ENCODE measurements at places on chromosomes 12 and 14.

DNA sequence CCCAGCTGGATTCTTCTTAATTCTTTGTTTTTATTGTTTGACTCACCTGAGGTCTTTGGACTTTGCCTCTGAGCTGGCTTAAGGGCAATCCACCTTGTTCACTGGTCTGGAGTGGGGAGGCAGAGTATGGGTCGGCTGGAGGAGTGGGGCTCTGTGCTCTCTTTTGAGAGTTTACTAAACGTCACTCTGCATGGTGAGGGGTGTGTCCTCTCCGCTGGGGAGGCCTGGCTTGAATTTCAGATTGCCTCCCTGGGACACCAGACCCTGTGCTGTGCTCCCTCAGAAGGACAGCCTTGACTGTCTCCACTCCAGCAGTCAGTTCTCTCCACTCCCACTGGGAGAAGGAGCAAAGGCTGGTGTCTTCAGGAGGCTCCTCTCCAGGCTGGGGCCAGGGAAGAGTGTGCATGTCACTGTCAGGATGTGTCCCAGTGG is 1.9 kb upstream of the MTA1 start:
- DNase-seq, result no peak

- DNase-seq, result no peak
Observed at GRCh38 chr12:98332642-98333041, 182.7 kb upstream of the TMPO start.

DNA sequence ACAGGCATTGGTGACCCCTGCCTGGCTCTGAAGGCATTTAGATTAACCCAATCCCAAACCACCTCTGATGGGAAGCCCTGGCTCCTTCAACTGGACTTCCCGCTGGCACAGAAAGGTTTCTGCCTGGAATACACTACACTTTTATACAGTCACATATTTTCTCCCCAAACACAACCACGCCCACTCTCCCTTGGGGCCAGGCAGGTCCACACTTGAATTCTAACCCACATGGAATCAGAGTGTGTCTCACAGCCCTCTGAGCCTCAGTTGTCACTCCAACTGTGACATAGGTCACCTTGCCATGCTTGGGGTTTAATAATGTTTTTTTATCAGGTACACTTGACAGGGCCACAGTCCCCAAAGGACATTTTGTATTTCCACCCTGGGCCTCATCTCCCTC is 368.6 kb downstream of the BCL11B start:
- no peak for DNase-seq

DNA sequence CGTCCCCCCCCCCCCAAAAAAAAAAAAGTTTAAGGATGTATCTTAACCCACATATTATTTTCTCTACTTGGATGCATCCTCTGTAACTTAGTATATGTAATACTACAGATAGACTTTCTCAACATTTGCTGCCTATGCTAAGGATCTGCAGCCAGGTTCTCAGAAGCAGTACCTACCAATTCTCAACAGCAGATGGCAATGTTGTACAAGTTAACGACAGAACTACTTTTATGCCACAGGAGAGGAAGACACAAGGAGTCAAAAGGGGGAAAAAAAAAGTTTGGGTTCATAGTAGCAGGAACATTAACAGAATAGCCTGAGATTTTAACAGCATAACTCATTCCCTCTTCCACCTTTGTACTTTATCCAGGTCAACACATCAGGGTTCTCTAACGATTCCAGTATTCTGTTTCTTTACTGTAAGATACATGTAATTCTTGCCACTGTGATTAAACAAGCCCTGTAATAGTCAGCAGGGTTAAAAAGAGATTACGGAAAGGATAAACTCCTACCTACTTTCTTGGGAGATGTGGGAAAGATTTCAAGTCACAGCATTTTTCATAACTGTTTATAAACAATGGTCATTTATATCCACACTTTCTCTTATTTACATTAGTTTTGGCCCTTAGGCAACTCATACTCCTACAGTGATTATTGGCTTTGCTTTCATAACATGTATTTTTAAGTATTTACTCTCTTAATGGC is 5.7 kb upstream of the NEK9 start:
- no peak for DNase-seq

- no peak for DNase-seq
Observed at GRCh38 chr12:51508285-51508684, 82.7 kb upstream of the SCN8A start.

DNA sequence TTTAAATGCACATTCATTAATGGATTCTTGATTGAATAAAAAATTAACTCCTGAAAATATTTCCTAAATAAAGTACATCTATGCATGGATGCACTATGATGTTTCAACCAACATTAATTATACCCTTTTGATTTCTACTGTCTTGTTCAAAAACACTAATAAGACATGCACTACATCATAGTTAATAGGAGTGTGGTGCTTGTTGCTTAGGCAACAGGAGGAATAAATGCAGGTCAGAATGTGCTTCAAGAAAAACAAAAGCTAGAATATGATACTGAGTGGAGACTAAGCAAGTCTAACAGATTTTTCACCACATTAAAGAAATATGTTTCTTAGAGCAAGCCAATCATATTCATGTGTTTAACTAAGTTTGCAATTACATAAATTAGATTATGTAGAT is 495.8 kb upstream of the GARIN6 start:
- no peak for DNase-seq

DNA sequence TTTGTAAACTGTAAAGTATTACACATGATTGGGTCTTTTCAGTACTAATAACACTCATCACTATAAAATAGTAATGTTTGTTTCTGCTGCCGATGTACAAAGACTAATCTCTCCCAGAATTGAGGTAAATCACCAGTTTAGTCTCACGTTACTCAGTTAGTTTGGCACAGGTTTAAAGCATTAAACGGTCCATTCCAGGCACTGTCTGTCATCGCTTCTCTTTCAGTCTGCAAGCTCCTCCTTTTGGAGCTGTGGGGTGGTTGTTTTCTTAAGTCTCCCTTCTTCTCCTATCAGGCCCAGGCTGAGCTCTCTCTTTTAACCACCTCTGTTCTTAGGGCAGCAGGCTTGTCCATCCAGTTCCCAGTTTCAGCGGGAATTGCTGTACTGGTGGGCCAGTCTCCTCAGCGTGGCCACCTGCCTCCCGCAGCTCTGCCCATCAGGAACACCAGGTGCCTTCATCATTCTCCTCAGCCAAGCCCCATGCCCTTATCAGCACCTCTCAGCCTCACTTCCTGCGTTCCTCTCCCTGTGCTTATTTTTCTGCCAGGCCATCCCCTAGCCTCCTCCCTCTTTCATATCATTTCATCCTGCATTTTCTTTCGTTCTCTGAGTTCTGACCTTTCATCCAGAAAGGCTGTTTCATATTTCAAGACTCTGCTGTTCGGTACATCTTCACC is 149.0 kb downstream of the TGFB3 start:
- DNase-seq, result no peak

DNA sequence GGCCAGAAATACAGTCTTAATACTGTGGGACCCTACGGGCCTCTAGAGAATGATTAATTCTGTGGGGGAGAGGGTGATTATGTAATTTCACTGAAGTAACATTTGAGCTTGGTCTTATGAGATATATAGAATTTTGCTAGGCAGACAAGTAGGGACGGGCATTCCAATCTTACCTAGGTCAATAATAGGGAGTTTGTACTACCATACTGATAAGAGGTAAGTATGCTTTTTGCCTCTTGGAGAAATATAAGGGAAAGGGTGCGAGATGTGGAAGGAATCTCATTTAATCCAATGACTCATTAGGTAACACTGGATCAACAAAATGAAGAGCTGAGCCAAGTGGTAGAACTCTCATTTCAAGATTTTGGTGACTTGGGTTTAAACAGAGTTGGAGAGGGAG is 5.2 kb downstream of the RAB5B start:
- no peak for DNase-seq

DNA sequence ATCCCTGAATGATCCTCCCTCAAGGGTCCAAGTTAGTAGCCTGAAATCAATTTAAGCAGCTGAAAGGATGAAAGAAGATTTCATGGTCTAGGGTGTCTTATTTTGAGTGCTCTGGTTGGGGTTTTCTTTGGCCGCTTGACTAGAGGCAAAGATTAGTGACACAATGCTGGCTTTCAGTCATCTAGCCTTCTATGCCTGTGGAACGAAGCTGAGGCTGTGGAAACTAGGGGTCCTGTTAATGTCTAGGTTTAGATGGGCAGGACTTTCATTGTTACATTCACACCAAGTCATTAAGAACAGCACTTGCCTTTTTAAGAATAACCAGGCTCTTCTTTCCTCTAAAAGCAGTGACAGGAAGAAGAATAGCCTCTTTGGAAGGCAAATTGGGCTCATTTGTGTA is 253.8 kb upstream of the E2F7 start:
- DNase-seq, result no peak

GRCh38 chr14:73492670-73493069 is 1.9 kb downstream of the RIOX1 start:
- DNase-seq, result no peak

DNA sequence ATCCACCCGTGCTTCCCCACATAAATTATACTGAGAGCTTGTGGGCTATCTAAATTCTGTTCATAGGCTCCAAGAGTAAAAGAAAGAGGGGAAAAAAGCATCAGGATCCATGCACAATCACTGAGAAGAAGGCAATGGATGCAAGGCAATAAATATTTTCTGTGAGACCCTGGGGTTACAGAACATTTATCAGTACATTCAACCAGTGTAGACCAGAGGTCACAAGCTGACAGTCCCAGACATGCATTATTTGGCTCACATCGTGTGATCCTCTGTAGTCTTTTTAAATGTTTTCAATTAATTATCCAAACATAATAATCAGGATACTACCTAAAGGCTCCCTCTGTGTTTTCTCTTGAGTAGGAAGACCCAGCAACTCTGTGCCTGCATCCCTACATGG is 267.9 kb upstream of the CAND1 start:
- no peak for DNase-seq

DNA sequence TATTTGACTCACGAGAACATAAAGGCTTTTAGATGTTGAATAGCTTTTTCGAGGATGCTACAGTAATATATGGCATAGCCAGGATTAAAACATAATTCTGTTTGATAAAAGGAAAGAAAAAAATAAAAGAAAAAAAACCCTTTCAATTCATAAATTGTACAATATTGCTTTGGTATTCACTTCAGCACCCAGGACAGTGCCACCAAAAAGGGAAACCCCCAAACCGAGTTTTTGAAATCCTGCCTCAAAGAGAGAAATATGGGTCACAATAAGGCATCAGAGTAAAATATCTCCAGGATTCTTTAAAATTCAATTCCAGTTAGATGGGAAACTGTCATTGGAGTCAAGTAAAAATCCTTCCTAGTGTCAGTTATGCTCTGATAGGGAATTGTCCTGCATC is 551.2 kb upstream of the SEL1L start:
- DNase-seq, result no peak

DNA sequence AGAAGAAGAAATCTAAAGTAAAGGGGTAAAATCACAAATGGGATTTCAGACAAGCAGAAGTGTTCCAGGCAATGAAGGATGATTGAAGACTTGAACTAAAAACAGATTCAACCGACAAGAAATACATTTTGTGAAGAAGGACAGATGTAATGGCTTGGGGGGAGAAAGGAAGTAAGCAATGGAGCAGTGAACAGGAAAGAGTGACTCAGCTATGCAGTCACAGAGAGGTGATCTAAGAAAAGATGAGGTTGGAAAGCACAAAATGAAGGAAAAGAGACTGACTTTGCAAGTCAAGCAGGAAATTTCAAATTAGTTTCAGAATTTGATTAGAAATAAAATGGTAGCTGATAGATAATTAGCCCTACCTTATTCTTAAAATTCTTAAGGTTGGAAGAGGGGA is 66.5 kb downstream of the PUS7L start:
- DNase-seq, result no peak

DNA sequence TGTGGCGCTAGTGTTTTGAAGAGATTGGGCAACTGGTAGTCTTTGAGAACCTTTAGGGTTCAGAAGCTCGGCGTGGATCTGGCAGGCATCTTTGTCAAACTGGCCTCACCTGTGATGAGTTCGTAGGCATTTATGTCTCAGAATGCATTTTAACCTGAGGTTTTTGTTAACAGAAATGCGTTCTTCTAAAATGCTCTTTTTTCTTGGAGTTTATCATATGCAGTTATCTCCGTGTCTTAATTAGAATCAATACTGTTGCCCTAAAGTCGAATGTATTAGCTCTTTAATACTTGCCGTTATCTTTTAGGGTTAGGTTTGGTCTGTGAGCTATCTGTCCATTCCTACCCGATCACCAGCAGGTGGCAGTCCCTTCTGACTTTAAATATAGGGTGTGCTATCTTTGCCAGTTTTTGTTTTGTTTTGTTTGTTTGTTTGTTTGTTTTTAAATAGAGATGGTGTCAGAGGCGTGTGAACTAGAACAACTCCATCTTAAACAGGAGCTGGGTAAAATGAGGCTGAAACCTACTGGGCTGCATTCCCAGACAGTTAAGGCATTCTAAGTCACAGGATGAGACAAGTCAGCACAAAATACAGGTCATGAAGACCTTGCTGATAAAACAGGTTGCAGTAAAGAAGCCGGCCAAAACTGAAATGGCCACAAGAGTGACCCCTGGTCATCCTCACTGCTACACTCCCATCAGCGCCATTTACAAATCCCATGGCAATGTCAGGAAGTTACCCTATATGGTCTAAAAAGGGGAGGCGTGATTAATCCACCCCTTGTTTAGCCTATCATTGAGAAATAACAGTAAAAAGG is 1.4 kb downstream of the ATF1 start:
- DNase-seq, result peak; percentile 39

GRCh38 chr12:93015871-93016751 is 87.0 kb upstream of the EEA1 start:
- no peak for DNase-seq

DNA sequence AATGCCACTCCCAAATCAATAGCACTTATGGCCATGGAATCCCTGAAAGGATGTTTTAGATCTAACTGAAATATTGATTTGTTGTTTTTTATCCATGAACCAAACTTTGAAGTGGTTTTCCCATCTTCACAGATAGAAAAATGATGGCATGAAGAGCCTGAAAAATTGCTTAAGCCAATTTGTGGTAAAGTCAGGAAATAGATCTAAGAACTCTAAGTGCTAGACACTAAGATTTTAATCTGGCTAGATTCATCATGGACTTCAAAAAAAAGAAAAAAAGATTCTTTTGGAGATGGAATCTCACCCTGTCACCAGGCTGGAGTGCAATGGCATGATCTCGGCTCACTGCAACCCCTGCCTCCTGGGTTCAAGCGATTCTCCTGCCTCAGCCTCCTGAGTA is 45.0 kb upstream of the STRN3 start:
- DNase-seq, result no peak

DNA sequence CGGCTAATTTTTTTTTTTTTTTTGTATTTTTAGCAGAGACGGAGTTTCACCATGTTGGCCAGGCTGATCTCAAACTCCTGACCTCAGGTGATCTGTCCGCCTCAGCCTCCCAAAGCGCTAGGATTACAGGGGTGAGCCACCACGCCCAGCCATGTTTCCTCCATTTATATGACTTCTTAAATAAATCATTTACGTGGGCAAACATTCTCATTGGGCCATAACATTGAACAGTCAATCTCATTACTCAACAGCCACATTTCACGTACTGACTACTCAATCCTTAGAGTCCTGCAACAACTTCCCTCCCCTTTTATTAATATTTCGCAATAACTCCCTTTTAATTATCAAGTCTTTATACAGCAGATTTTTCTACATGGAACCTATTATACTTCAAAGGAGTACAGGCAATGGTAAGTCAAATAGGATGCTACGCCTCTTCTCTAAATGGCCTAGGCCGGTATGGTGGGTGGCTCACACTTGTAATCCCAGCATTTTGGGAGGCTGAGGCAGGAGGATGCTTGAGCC is 7.4 kb upstream of the CSRNP2 start:
- DNase-seq, result no peak

All from stimulated activated naive CD4-positive, alpha-beta T cell treated with Interleukin-2 at 50 U/mL for 16 hours (primary cell).